ENCODE measurements at places on chromosomes 12 and 14.

DNA sequence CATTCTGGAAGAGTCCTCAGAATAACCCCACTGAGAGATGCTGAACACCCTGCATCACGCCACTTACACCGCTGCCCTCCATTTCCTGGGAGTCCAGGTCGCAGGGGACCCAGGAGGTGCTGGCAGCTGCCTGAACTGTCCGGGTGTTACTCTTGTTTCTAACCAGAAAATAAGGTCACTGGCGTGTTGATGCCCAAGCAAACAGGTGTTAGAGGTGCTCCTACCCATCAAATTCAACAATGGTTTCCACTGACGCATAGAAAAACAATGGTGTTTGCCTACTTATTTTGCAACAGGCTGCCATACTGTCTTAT, 23.8 kb downstream of the PITPNM2 start:
- H3K27me3 ChIP-seq = no peaks in the 10 kb centered on the region
- H3K4me3 ChIP-seq = no peak overlapping the region
- H3K36me3 ChIP-seq = no peaks in the 10 kb centered on the region
- H3K4me1 ChIP-seq = peaks cover 18% of the 10 kb centered on the region

- H3K27ac ChIP-seq = no peak overlapping the region
- no peaks in the 10 kb centered on the region for H3K27me3 ChIP-seq
- H3K36me3 ChIP-seq = peaks cover 5% of the 10 kb centered on the region
- H3K4me1 ChIP-seq = peaks cover 20% of the 10 kb centered on the region
These were observed 448 bp downstream of the FBXL14 start for GRCh38 chr12:1594006-1594260.

DNA sequence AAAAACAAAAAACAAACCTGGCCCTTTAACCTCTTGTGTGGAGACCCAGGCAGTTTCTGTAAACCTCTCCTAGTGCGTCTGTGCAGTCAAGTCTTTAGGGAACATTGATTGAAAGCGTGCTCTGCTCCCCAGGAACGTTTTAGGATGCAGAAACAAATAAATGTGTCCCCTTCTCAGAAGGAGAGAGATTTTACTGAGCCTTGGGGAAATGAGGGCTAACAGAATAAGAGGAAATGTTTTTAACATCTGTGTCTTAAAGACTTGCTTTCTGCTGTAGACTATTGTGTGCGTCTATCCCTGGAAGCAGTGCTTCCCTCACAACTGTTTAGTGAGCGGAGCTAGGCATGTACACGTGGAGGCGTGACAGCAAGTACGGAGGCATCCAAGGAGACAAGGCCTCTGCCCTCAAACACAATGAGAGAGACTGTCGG, 54.3 kb downstream of the TECPR2 start:
- DNase-seq = no peak
- peaks cover 50% of the 10 kb centered on the region for H3K36me3 ChIP-seq
- no peaks in the 10 kb centered on the region for H3K4me1 ChIP-seq

GRCh38 chr12:3250034-3250433, 172.9 kb downstream of the TSPAN9 start:
- peaks cover 12% of the 10 kb centered on the region for H3K4me1 ChIP-seq
- no peak overlapping the region for H3K4me3 ChIP-seq
- H3K27me3 ChIP-seq = no peaks in the 10 kb centered on the region
- H3K36me3 ChIP-seq = peaks cover 30% of the 10 kb centered on the region
- no peak for DNase-seq

DNA sequence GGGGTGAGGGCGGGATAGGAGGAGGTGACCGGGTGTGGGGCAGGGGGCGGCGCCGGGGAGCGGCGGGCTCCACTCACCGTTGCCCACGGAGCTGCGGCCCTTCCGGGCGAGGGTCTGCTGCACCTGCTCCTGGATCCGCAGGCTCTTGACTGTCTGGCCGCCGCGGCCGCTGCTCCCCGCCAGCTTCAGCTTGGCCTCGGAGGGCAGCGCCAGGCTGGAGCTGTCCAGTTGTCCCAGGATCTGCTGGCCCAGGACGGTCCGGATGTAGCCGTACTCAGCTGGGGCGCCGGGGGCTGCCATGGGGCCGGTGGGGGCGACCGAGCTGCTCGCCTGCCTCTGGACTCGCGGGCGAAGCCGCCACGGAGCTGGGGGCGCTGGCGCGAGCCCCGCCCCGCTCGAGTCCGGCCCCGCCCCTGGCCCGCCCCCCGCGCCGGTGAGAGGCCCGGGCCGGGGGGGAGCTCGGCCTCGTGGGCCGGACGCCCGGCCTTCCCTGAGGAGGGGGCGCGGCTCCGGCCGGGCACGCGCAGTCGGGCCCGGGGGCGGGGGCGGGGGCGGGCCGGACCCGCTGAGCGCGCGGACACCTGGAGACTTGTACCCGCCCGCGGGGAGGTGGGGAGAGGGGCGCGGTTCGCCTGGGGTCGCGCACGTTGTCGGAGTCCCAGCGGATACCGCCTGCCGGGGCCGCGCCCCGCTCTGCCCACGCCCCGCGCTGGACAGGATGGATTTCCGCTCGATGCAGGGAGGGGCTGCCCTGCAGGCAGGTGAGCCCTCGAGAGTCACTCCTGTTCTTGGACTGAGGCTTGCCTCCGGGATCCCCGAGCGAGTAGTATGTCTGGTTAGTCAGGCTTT, at the start of gene PKP2:
PKP2 (minus strand) TSS at position 346 of the 849 bp plus-strand sequence; CDS start at position 300, 46 bp downstream.
- peak within 1 kb of the TSS; percentile 85 for H3K4me3 ChIP-seq
- peak; percentile 45 for DNase-seq
- no peak within 1 kb of the TSS for H3K27ac ChIP-seq
- peaks cover 15% of the 10 kb centered on the region for H3K27me3 ChIP-seq
- H3K36me3 ChIP-seq = no peaks in the 10 kb centered on the region

DNA sequence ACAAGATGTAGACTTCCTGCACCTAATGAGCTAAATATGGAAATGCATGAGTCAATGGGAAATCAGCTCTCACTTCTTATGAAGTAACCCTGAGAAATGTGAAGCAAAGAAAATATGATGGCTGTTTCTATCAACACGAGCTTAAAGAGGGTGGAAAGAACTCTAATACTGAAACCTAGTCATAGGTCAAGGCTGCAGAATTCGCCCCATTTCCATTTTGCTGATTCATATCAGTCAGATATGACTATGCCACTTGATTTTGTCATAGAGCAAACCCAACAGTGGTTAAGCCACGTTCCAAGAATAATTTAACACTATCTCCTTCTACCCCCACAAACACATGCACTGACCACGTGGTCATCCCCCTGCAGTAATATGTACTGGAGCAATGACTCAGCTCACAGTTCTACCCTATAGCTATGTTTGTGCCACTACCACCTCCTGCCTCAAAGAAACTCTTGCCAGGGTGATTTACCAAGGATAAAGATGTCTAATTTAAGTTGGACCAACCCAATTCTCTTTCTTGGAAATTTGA, 157.5 kb downstream of the TMTC3 start:
- H3K27me3 ChIP-seq = no peaks in the 10 kb centered on the region
- H3K36me3 ChIP-seq = no peaks in the 10 kb centered on the region
- DNase-seq = peak; percentile 94

GRCh38 chr12:100967189-100967588, 172.6 kb downstream of the ANO4 start:
- no peaks in the 10 kb centered on the region for H3K4me1 ChIP-seq

DNA sequence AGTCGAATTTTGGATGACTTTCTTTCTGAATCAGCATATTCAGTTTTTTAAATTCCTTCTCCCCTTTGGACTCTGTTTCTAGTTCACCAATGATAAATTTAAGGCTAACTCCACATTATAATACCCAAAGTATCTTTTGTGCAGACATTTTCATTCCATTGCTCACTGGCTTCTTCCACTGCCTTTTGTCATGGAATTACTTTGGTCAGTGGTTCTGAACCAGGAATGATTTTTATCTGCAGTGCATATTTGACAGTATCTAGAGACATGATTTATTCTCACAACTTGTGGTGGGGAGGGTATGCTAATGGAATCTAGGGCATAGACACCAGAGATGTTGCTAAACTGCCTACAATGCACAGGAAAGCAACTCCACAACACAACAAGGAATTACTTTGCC, 234.4 kb upstream of the PRKD1 start:
- H3K4me1 ChIP-seq = no peaks in the 10 kb centered on the region
- no peak for DNase-seq
- no peaks in the 10 kb centered on the region for H3K36me3 ChIP-seq

GRCh38 chr12:109594556-109595317, 21.1 kb downstream of the MVK start:
- no peak overlapping the region for H3K27ac ChIP-seq
- DNase-seq = no peak
- peak overlapping the region; percentile 7 for H3K4me3 ChIP-seq
- H3K27me3 ChIP-seq = no peaks in the 10 kb centered on the region

GRCh38 chr14:51118993-51119392, 24.1 kb upstream of the TRIM9 start:
- H3K4me3 ChIP-seq = no peak overlapping the region
- DNase-seq = no peak
- no peaks in the 10 kb centered on the region for H3K36me3 ChIP-seq
- no peaks in the 10 kb centered on the region for H3K4me1 ChIP-seq
- H3K27me3 ChIP-seq = no peaks in the 10 kb centered on the region

Data from mesenchymal stem cell (in vitro differentiated cells and primary cell).